Activated T-helper 1 cell treated with anti-CD3 and anti-CD28 coated beads, Interleukin-2, amount 50 U/mL, for 16 hours (primary cell): ENCODE measurements at places on chromosomes 5 and 9.

DNA sequence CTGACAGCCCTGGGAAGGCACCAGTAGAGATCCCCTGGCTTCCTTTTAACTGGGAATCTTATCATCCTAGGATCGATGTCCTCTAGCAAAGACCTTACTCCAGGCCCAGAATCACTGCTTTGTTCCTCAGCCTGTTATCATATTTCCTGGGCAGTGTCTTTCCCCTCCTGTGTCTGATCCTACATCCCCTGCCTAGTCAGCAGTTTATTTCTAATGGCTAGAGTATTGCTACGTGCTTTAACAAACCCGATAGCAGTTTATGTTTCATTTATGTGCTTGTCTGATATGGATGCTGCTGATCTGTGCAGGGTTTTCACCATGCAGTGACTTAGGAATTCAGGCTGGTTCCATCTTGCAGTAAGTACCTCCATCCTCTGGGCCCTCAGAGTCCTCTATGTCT, 20.9 kb upstream of the BARX1 start:
- DNase-seq, result no peak

DNA sequence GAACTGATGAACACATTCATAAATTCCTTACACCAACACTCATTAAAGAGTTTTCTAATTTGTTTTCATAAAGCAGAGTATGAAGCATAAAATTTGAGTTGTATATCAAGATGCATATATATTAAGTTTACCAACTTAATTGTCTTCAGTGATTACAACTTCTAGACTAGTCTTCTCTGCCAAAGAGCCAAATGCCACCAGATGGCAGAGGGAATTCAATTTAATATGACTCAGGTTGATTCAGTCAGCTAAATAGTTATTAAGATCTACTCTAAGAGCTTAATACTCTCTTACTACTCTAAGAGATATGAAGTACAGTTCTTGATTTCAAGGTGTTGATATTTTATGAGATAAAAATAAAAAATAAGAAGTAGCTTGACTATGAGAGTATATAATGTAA, 53.4 kb downstream of the CDH10 start:
- no peak for DNase-seq

DNA sequence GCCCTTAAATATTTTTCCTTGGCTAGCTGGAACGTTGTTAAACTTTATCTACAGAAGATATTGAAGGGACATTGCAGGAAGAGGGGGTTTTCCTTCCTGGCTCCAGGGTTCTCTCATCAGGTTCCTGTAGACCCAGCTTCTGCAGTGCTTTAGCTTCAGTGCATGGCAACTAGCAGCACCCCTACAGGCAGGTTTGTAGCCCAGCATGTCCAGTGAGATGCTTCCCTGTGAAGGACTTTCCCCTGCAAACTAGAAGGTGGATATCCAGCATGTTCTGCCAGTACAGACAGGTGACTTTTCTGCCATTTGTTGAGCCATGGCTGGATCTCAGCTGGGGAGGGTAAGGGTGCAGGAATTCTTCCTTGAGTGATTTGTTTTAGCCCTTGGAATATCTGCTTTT, 10.4 kb downstream of the CCL28 start:
- no peak for DNase-seq

GRCh38 chr9:99602854-99603253, 218.8 kb upstream of the NR4A3 start:
- no peak for DNase-seq

- no peak for DNase-seq
These were observed 170.6 kb downstream of the RAB3C start for GRCh38 chr5:58753446-58753845.

DNA sequence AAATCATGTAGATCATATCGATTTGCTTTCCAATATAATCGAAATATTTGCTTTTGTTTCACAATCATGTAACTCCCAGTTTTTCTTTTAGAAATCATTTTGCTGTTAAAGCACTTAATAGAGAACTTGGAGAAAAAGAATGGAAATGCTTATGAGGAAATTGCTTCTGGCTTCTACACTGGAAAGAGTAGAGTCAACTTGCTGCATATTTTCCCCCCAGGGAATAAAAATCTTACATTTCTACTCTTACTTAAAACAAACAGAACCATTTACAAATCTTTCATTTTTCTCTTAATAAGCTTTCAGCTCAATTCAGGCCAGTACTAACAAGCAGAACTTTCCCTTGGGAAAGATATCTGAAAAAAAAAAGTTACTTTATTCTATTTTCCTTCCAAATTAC, 312.0 kb downstream of the CHSY3 start:
- no peak for DNase-seq

DNA sequence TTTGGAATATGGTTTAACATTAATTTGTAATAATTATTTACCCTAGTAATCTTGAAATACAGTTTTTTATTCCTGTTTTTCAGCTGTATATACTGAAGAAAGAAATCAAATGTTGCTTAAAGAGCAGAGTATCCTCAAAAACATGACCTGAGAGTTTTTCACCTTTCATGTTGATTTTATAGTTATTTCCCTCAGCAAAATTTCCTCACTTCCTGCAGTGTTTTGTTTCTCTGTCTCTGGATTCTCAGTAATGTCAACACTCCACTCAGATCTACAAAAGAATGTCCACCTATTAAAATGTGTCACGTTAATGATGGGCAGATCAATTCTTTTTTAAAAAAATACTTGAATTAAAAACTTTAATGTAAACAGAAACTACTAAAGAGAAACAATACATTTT, 398.3 kb downstream of the ANXA1 start:
- DNase-seq, result no peak

- DNase-seq, result no peak
These were observed 87.3 kb downstream of the NTNG2 start for GRCh38 chr9:132249123-132249522.

- no peak for DNase-seq
These were observed 12.6 kb downstream of the FGF18 start for GRCh38 chr5:171432076-171432475.

DNA sequence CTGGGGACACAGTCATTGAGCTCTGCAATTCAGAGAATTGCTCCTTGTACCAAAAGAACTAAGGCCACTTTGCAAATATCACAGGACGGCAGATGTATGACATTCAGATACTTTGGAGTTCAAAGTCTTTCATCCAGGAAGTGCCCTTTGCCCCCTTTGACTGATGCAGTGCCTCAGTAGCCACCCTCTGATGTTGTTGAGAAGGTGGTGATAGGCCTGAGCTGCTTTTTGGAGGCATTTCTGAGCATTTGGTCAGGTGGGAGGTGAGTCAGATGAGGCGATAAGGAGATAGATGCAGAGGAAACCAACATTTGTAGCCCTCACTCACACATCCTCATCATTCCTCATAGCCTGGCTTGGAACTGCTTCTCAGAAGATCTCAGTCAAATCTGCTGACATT, 63.4 kb downstream of the ANGPTL2 start:
- DNase-seq, result no peak

DNA sequence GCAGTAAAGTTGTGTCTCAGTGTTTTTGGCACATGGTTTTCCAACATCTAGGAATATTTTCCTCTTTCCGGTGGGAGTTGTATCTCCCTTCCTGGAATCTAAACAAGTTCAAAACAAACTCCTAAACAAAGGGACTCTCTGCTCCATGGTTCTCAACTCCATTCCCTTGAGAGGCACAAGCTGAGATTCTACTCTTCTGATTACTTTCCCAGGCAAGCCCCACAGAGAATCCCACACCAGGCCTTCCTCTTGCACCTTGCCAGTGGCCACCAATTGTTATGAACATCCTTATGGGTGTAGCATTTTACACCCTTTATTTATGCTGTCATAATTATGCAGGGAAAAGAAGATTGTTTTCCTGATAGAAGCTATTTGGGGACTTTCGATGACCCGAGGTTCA, 25.8 kb upstream of the SH3TC2 start:
- no peak for DNase-seq

DNA sequence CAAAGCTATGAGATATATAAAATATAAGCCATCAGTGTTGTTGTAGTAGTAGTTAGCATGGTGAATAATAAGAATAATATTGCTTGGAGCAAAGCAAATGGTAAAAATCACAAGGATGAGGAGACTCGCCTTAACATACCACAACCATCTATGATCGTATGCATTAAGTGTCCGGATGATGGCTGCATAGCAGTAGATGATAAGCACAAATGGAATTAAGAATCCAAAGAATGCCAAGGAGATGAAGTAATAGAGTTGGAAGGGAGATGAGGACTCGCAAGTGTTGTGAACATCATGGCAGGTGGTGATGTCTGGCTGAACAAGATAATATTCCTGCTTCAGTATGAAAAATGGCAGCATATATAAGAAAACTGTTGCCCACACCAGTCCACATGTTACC, 5.5 kb downstream of the F2RL2 start:
- no peak for DNase-seq

DNA sequence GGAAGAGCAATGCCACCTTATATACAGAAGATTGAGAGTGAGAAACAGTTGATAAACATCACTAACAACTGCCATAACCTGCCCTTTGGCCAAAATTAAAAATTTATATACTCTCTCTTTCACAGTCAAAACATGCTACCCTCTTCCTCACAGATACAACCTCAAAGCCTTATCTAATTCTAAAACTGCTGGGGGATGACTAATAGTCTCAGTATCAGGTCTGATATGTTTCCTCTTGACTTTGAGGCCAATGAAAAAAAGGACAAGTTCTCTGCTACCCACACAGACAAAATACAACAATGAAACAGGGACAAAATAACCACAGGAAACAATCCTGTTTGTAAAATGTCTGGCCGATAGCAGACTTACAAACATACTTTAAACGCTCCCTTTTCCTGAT, 485.6 kb upstream of the NUDT12 start:
- no peak for DNase-seq

GRCh38 chr5:111627862-111628261, 115.5 kb upstream of the STARD4 start:
- DNase-seq, result no peak

- no peak for DNase-seq
These were observed 132.5 kb downstream of the GABRB2 start for GRCh38 chr5:161414037-161414436.

DNA sequence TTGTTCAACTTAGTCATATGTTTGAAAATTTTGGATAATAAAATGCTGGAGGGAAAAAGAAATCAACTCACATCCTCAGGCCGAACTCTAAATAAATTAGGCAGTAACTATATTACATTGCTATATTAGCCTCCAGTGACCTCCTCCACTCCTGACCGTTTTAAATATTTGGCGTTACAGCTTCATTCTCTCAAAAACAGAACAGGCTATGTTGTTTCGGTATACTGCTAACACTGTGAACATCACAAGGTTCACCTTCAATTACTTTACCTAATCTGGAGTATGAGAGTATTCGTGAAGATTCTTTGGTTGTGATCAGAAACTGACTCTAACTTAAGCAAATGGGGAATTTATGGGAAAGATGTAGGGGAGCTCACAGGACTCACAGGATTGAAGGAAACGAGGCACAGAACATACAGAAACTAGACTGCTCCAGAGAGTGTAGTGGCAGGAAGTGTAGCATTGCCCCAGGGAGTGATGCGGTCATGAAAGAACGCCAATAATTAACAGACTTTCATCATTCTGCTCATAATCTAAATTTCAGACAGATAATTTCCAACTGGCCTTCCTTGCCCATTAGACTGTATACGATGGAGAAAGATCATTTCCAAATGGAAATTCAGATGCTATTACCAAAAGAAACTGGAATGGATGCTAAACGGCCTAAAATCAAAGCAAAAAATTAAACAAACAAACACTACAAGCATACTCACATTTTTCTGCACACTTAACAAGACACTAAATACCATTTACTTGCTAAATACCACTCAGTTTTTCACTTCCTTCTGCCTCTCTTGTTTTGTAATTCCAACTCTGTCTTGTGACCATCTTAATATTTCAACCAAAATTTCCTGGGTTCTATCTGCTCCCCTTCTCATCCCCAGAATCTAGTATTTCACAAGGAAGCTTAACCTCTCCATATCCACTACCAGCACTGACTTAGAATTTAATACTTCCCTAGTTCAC, 110.1 kb upstream of the LPAR1 start:
- DNase-seq, result no peak

DNA sequence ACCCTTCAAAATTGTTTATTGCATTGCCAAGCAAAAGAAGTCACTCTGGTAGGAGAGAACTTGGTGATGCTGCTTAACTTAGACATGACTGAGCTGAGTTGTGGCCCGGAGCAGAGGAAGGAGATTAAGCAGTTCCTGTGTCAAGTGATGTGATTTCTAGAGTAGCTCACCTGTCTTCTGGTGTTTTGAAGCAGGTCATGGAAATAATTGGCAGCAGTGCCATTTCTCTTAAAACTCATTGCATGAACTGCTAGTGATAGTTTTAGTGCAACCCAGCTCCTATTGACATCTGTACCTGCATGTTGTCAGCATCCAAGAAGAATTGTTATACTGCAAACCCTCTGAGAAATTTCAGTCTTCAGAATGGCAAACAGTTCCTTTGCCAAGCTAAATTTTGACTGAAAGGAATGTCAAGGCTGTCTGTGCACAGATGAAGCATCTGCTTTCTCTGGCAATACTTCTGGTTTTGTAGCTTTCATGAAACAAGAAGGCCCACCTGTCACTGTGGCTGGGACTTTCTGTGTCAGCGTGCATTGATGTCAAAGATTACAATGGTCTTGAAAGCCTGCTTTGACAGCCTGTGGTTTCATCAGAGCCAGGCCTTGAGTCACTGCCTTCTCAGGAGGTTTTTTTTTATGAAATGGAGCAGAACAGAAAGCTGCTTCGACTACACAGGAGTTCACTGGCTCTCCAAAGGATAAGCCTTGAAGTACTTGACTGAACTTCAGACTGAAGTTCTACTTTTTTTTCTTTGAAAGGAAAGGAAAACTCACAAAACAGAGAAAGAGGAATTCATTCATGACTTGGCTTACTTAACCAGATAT, 90.6 kb downstream of the RALGPS1 start:
- DNase-seq, result peak; percentile 26

DNA sequence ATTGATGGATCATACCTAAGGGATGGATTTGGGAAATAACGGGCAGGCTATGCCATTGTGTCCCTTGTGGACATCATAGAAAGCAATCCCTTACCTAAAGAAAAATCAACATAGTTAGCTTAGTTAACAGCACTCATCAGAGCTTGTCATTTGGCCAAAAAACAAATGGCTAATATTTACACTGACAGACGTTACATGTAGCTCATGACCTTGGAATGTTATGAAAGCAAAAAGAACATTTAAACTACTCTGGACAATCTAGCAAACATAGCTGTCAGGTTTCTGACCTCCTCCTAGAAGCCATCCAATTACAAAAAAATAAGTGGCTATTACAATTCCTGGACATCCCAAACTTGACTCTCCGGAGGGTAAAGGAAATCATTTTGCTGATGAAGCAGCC, 23.8 kb downstream of the TMEM232 start:
- DNase-seq, result no peak

GRCh38 chr9:35771534-35771933, 17.5 kb upstream of the MSMP start:
- no peak for DNase-seq

DNA sequence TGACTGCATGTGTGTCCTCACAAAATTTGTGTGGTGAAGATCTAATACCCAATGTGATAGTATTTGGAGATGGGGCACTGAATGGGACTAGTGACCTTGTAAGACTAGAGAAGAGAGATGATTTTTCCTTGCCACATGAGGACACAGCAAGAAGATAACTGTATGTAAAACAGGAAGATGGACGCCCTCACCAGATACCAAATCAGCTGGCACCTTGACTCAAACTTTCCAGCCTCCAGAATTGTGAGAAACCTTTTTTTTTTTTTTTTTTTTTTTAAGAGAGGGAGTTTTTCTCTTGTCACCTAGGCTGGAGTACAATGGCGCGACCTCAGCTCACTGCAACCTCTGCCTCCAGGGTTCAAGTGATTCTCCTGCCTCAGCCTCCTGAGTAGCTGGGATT, 40.3 kb downstream of the UBTD2 start:
- no peak for DNase-seq

GRCh38 chr9:90787771-90788460, 13.7 kb upstream of the SYK start:
- DNase-seq, result no peak

GRCh38 chr9:133505901-133506652, 18.7 kb downstream of the MYMK start:
- DNase-seq, result no peak
